ENCODE measurements at places on chromosomes 3 and 15.
A peak's percentile ranks its signal among the peaks of the same experiment; 100 is the strongest.

- no peak for DNase-seq
These were observed 10.7 kb downstream of the GCNT3 start for GRCh38 chr15:59622289-59622688.

DNA sequence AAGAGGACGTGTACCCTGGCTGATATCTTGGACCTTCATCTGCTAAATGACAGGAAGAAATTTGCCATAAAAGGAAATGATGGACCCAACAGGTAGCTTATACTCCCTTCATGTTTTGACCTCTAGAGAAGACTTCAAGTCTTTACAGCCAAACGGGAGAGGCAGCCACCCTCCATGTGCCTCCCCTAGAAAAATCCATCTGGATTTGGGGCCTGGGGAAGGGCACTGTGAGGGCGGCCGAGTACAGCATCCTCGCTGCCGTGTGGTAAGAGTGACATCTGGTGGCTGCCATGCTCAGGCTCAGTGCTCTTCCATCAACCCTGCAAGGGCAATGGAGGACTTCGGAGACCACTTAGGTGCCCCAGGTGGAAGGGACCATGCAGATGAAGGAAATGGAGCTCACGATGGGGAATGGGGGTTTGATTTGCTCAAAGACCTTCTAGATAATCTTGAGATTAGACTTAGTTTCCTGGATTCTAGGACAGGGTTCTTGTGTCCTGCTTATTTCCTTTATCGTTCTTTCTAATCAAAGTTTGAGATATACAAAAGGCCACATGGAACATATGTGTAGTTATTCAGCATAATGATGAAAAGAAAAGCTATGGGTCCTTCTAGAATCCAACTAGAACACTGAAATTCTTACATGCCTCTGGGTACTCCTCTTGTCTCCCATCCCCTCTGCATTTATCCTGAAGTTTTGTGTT, 44.4 kb downstream of the AQP9 start:
- DNase-seq = no peak

DNA sequence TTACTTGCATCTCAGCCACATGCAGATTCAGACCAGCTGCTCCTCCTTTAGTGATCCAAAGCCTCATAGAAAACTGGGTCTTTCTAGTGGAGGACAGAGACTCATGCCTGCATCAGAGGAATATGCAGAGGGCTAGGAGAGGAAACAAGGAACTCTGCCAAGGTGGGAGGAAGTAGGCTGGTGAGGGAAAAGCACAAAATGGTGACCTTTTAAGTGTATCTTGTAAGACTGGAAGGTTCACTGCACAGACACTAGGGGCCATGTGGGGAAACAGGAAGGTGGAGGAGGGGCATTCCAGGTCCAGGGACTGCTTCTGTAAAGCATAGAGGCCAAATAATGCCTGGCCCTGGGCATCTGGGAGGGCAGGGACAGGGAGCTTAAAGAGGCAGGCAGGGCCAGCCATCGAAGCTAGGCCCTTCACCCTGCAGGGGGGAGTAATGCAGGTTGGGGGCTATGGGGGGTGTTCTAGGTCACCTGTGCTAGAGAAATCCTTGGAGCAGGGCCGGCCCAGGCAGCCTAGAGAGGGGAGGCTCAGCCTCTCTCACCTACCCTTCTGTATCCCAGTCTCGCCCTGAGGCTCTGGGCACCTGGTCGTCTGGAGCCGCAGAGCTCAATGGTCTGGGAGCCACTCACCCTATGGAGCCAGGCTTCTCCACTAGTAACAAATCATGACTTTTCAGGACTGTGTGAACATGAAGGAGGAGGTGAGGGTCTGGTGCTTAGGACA, 117.7 kb downstream of the DNAJB8 start:
- no peak for DNase-seq

DNA sequence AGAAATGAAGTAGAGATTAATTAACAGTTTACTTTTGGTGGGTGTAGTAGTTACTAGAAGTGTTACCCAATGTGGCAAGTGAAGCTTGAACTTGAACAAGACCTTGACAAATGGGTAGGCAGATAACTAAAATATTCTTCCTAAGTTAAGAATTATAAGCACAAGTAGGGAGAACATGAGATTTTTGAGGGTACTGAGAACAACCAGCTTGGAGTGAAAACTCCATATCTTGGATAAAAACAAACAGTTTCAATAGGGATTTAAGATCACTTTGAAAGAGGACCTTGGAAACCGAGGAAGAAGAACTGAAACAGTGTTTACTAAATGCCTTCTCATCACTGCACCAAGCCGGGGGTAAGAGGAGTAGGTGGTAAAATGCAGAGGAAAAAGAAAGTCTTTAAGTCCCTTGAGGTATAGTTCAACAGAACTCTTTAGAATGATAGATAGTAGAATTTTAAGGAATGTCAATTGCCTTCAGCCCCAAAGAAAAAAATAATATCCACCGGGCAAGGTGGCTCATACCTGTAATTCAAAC, 496.7 kb downstream of the NAALADL2 start:
- no peak for DNase-seq

DNA sequence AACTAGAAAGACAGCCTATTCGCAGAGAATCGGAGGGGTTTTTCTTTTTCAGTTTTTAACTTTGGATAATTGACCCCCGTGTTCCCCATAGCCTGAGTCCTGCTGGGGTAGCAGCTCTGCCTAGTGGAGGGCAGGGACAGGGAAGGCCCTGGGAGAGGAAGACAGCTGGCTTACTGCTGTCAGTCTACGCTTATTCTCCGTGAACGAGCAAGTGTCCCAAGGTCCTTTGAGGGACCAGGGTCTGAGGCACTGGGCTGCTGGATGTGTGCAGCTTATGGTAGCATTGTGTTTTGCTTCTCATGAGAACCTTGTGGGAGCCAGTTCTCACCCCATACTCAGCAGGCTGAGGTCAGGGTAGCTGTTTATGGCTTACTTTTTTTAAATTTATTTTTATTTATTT, 3.0 kb downstream of the LIMD1 start:
- DNase-seq = no peak

DNA sequence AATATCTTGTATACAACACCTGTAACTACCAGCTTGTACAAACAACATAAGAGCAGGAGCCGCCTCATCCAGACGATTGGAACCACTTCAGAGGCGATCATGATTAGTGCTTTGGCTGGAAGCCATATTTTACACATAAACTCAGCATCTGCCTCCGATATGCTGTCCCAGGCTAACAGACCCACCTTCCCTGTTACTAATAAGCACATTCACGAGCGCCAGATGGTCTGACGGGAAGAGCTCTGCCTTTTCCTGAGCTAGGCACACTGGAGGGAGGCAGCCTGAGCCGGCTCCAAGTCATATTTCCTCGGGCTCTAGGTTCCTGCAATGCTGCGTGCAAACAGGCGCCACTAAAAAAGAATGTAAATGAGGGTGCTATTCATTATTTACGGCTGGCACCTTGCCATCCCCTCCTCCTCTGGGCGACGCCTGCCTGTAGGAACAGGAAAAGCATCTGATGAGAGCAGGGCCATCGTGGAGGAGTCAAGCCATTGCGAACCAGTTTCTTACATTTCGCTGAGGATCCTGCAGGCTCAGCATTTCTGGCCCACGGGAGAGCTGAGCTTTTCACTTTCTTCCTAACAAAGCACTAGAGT, 98.2 kb downstream of the ANXA2 start:
- DNase-seq = peak; percentile 6

DNA sequence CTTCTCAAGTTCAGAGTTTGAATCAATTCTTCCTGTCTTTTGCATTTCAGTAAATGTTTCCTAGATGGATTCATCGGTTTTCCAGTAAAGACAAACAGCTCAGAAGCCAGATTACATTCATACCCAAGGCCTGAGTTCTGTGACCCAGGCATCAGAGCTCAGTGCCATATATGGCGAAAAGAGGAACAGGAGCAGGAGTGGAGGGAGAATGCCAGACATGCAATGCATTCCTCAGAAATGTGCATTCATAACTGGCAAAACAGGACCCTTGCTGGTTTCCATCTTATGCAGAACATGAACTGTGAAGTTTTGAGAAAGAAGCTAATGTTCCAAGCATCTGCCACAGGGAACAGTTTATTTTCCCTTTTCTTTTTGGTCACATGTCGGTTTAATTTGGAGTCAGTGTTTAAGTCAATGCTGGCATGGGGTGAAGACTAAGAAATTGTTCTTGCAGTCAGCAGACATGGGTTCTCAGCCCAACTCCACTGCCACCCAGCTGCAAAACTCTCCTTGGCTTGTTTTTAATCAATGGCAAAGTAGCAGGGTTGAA, 116.5 kb downstream of the LPP start:
- no peak for DNase-seq

GRCh38 chr3:54279005-54279583, 156.7 kb downstream of the CACNA2D3 start:
- no peak for DNase-seq

All from amygdala (tissue), 56 donors.